GM18507 (cell line): ENCODE measurements at places on chromosomes 7 and 10.

DNA sequence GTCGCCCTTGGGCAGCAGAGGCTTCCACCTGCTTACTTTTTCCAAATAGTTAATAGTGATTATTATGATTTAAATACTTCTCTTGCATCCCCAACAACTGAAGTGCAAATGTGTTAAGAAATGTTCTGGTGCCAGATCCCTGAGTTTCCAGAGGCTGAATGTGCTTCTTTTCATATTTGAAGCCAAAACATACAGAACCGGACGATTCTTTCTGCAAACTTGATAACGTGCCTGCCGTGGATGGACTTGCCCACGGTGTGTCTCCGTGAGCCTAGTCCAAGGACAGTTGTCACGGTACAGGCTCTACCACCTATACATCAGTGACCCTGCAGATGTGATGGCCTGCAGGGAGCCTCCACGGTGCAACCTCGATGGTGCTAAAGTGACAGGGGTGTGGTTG lies 198.6 kb upstream of the LYZL2 start:
- DNase-seq = no peak

GRCh38 chr10:1650542-1651269 lies 86.6 kb downstream of the ADARB2 start:
- no peak for DNase-seq

- DNase-seq = no peak
Observed at GRCh38 chr10:80202934-80203834, 2.2 kb downstream of the ANXA11 start.

DNA sequence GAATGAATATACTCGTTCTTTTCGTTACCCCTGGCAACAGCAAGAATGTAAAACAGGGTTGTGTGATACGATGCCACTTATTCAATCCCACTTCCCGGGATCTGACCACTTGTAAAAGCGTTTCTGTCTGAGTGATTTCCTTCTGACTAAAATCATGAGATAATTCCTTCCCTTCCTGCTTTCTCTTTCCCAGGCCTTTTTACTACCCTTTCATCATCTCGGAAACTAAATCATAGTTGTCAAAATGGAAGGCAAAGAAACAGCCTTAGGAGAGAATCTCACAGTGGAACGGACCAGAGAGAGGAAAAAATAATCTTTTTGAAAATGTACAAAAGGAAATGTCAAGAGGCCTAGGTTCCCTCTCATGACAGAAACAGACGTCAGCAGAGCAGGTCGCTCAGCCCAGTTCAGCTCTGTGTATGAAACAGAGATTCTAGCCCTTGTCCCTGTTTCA lies 29.8 kb downstream of the DIP2C start:
- DNase-seq = no peak

GRCh38 chr7:106575138-106575823 lies 85.7 kb downstream of the CCDC71L start:
- DNase-seq = no peak

- DNase-seq = no peak
Observed at GRCh38 chr7:2896131-2896530, 52.0 kb upstream of the GNA12 start.

GRCh38 chr7:152527610-152528032 lies 91.8 kb upstream of the KMT2C start:
- no peak for DNase-seq

- DNase-seq = no peak
Observed at GRCh38 chr7:36149694-36150452, 3.2 kb upstream of the EEPD1 start.
